CD4-positive, alpha-beta T cell treated with Interleukin-10 for 1 hour (primary cell): ENCODE measurements at places on chromosomes 11 and 22.

- DNase-seq: no peak
Measured at GRCh38 chr22:35450824-35451569, 51.1 kb downstream of the MCM5 start.

- no peak for DNase-seq
Measured at GRCh38 chr11:15629690-15630321, 515.1 kb downstream of the INSC start.

- no peak for DNase-seq
Measured at GRCh38 chr22:21449531-21450319, 17.5 kb upstream of the TMEM191C start.

DNA sequence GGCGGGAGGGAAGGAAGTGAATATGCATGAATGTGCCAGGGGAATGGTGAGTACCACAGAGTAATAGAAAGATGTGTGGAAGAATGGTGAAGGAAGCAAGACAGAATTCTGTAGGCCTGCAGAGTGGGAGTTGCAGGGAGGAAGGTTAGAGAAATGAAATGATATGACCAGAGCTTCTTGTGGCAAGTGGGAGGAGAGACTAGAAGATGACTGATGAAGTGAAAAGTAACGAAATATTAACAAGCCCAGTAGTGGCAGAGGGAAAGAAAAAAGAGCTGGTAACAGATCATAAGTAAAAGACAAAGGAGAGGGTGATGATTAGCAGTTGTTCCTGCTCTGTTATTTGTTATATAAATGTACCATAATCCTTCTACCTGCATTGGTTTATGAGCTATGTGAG is 1.0 kb upstream of the ALKBH8 start:
- DNase-seq: no peak

DNA sequence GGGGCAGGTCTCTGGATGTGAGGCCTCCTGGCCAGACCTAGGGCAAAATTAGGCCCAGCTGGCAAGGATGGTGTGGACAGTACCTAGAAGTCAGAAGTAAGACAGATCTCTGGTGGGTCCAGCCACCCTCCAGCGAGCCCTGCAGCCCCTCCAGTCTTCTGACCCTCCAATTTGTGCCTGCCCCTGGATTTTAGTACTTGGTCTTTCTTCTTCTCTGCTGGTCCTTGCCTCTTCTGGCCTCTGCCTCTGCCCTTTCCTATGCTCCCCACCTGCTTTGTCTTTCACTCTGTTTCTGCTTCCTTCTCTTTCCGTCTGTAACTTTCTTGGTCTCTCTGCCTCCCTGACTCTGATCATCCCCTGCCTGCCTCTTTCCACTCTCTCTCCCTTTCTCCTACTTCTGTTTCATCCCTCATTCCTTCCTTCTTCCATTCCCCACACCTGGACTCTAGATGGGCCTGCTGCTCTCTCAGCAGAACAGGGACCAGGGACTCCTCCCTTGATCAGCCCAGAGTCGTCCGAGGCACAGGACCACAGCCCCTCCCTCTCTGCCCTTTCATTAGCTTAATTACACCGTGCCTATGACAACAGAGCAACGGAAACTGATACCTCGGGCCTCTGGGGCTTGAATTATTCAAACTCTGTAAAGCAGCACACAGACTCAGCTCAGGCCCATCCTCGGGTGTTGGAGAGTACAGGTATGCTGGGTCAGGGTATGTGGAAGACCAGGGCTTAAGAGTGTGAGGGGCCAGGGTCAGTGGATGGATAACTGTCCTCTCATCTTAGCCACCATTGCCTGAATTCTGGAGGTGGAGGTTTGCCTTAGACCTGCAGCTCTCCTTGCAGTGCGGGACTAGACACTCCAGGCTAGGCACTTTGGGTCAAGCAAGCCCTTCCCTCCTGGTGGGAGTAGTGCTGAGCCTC is at the start of gene CHRNA10:
Gene CHRNA10 (minus strand): TSS at position 51 of the 921 bp plus-strand sequence. CDS start 72 bp downstream, outside the sequence.
- DNase-seq: no peak

- DNase-seq: no peak
Measured at GRCh38 chr11:60631944-60632343, 67.5 kb upstream of the MS4A8 start.

DNA sequence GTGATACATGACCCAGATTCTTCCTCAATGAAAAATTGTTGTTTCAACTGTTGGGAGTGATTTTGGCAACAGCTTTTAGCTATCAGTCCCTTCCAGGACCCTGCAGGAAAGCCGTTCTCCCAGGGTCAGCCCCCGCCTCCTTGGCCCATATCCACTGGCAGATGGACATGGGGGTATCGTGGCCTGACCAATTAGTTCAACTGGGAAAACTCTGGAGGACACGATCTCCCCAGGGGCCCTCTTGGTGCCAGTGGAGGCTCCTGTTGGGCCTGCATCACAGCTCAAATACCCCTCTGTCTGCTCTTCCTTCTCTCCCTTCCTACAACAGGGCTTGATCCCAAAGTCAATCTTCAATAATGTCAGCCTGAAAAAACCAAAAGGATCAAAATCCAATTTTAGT is 272.5 kb upstream of the B3GAT1 start:
- DNase-seq: no peak

DNA sequence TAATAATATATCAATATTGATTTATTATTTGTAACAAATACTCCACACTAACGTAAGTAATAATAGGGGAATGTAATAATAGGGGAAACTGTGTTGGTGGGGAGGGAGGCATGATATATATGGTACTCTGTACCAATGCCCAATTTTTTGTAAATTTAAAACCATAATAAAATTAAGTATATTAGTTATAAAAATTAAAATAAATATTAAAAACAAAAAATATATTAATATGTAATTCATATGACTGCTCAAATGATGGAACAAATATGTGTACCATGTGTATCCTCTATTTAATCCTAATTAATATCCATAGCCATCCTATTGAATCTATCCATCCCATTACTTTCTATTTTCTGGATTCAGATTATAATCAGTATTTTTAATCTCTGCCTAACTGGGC is 578.0 kb downstream of the KCNA4 start:
- no peak for DNase-seq

- no peak for DNase-seq
Measured at GRCh38 chr11:111513240-111513605, 1.0 kb upstream of the BTG4 start.

GRCh38 chr11:130407978-130408377 is 20.4 kb downstream of the ADAMTS8 start:
- DNase-seq: no peak

DNA sequence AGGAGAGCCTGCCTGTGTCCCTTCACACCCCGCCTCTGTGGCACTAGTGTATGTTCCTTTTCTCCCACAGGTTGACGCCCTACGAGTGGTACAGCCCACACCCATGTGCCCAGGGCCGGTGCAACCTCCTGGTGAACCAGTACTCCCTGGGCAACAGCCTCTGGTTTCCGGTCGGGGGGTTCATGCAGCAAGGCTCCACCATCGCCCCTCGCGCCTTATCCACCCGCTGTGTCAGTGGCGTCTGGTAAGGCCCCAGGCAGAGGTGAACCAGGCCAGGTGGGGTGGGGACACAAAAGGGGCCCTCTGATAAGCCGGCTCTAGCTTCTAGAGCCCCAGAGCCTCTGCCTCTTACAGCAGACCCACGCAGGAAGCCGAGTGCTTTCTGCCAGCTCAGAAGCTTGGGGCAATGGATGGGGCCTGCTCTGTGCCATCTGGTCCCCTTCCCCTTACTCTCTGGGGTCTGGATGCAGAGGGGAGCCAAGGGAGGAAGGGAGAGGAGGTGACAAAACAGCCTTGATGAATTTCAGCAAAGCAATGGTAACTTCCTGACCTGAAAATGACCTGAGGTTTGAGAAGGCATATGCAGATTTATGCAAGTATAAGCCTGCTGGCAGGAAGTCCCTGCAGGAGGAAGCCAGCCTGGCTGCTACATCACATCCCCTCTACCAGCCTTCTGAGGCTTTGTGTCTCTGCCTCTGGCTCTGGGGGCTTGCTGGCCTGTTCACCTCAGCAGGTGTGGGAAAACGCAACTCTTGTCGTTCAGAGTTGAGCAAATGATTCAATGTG is 67.0 kb upstream of the TBCEL start:
- DNase-seq: peak; percentile 4

- DNase-seq: no peak
Measured at GRCh38 chr11:76095891-76096290, 110.4 kb downstream of the WNT11 start.

DNA sequence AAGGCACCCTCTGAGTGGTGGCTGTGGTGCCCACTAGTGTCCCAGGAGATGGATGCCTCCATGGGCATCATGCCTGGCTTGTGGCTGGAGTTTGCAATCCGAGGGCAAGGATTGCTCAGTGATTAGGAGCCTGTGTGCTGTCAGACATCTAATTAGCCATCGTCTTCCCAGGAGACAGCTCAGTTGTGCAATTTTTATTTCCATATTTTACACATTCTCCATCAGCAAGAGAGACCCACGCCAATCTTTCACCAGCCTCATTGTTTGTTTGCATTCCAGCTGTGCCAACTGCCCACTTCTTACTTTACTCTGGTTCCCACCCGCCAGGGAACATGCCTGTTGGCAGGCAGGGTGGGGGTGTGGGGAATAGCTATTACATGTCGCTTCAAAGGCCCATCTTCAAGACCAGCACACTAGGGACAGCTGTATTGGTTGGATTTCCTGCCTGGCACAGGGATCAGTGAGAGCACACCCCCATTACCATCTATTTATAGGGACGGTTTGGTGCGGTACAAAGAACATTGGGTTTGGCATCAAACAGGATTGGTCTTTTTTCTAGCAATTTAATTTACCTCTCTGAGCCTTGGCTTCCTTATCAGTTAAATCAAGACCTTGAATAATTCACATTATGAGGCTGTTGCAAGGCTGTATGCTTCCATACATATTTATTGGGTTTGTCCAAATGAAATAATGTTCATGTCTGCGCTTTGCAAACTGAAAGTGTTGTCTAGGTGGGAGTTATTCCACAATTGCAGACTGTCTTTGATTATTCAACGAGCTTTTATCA is 80.7 kb upstream of the NAV2 start:
- DNase-seq: no peak

DNA sequence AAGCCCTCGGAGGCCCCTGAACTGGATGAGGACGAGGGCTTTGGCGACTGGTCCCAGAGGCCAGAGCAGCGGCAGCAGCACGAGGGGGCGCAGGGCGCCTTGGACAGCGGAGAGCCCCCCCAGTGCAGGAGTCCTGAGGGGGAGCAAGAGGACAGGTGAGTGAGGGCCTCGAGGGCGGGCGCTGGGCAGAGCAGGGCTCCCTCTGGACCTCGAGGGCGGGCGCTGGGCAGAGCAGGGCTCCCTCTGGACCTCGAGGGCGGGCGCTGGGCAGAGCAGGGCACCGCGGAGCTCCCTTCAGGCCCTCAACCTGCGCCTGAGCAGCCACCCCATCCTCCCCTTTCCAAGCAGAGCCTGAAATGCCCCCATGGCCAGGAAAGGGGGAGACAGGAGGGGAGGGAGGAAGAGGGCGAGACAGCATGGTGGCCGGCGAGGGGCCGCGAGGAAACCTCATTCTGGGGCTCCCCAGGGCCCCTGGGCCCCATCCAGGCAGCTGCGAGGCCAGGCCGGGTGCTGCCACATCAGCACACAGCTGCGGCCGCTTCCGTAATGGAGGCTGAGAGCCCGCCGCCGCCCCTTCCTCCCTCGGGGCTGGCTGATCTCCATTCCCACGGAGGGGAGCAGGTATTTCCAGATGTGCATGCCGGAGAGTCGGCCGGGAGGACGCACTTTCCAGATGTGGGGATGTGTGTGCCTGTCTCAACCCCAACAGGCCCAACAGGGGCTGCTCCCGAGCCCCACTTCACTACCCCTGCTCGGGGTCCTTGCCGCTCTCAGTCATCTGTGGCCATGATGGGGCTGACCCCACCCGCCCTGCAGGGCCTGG is 10.0 kb downstream of the PRR33 start:
- no peak for DNase-seq

DNA sequence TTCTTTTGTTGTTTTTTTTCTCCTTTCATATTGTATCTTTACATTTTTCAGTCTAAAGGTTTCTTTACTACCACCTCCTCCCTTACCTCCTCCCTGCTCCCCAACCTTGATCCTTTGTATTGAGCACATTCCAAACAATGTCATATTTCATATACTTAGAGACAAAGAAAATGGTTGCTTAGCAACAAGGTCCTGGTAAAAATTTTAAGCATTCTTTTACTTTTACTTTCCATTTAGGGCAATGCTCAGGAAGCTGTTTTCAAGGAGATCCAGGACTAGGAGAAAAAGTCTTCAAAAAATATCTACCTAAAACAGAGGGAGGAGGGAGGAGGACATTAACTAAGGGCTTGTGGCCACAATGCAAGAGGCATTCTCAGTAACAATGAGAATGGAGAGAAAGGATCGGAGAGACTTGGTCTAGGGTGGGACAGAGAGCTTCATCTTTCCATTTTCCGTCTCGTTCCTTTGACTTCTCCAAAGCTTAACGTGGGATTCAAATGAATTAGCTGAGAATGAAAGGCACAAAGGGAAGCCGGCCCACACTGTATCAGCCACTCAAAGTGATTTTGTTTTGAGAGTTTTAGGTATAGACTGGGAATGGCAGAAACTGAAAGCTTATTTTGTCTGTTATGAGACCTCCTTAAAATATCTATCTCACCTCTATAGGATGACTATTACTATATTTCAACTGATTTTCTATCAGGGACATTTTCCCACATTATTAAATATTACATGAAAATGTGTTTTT is 455.7 kb downstream of the RAB38 start:
- no peak for DNase-seq

DNA sequence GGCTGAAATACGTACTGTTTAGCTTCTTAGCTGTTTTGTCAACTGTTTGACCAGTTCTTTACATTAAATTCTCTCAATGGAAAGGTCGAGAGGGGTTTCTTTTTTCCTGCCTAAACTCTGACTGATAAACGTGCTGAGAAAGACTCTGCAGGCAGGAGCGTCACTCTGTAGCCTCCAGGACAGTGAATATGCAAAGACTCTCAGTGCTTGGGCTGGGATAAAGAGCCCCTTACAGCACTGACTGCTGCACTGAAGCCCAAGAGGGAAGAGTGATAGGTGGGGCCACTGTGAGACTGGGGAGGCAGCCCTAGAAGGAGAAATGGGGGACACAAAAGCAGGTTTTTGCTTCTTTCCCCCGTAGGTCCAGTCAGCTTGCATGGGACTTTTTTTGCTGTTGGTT is 213.5 kb downstream of the TENM4 start:
- no peak for DNase-seq

DNA sequence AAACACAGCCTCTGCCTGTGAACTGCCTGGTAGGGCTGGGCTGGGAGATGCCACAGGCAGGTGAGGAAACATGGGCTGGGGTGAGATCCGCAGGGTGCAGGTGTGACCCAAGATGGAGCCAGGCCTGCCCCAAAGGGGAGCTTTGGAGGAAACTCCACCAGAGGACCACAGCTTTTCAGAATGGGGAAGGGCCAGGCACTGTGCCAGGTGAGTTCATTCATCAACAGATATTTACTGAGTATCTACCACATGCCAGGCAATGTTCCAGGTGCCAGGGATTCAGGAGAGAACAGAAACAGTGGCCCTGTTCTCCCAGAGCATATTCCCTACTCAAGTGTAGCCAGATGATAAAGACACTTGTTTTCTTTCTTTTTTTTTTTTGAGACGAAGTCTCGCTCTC is 11.2 kb downstream of the RTN4RL2 start:
- no peak for DNase-seq

DNA sequence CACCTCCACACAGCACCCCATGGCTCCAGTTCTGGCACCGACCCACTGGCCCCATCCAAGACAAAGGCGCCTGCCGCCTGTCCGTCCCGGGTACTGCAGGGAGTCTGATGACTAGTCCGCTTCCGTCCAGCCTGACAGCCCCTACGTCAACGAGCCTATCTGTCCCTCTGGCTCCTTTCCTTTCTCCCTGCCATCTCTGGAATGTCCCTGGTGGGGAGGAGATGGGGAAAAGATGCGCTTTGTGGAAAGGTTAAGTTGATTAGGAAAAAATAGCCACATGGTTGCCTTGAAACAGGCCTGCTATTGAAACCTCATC is 10.4 kb downstream of the PDGFB start:
- DNase-seq: no peak

- no peak for DNase-seq
Measured at GRCh38 chr22:44906999-44907644, 102.7 kb downstream of the PHF21B start.
